Activated CD4-positive, alpha-beta T cell treated with anti-CD3 and anti-CD28 coated beads for 36 hours (primary cell): ENCODE measurements at places on chromosomes 3 and 15. TPM values are rescaled to one million over a fixed set of nuclear protein-coding genes. Genes with fewer than 3 reads are reported as not detected.

Gene ZDHHC23
- 5.1 TPM for total RNA-seq

- H3K27me3 ChIP-seq, result no peaks in the 10 kb centered on the region
- no peak overlapping the region for H3K27ac ChIP-seq
- peak; percentile 61 for DNase-seq
- no peaks in the 10 kb centered on the region for H3K4me1 ChIP-seq
- H3K4me3 ChIP-seq, result no peak overlapping the region
- no peaks in the 10 kb centered on the region for H3K36me3 ChIP-seq
These were observed 16.5 kb downstream of the SEMA3G start for GRCh38 chr3:52428151-52429005.

DNA sequence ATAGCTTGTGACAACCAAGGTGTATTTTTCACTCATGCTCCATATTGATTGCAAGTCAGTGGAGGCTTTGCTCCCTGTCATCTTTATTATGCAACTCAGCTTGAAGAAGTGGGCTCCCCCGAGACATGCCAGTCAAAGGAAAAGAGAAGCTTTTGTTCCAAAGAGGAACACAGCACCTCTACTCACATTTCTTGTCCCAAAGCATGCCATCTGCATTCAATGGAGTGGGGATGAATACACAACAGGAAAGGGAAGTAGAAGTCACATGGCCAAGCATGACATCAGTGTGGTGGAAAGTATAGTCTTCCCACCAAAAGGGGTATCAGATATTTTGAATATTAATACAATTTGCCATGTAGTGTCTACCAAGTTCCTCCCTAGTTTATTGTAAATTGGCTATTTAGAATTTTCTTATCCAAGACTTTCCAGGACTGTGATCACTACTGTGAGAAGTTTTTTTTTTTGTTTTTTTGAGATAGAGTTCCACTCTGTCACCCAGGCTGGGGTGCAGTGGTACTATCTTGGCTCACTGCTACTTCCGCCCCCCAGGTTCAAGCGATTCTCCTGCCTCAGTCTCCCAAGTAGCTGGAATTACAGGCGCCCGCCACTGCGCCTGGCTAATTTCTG lies 114.5 kb downstream of the GMPS start:
- no peaks in the 10 kb centered on the region for H3K4me1 ChIP-seq
- no peak for DNase-seq
- peaks cover 3% of the 10 kb centered on the region for H3K27me3 ChIP-seq
- no peaks in the 10 kb centered on the region for H3K36me3 ChIP-seq
- H3K4me3 ChIP-seq, result no peak overlapping the region

- H3K4me3 ChIP-seq, result peak overlapping the region; percentile 78
- H3K27ac ChIP-seq, result peak overlapping the region; percentile 98
- H3K36me3 ChIP-seq, result peaks cover 51% of the 10 kb centered on the region
- H3K4me1 ChIP-seq, result peaks cover 84% of the 10 kb centered on the region
- DNase-seq, result peak; percentile 75
These were observed 104.0 kb downstream of the KLHL25 start for GRCh38 chr15:85690561-85691231.

GRCh38 chr3:177733936-177734335 lies 536.7 kb upstream of the TBL1XR1 start:
- H3K4me1 ChIP-seq, result peaks cover 2% of the 10 kb centered on the region
- no peaks in the 10 kb centered on the region for H3K36me3 ChIP-seq
- H3K4me3 ChIP-seq, result no peak overlapping the region
- DNase-seq, result no peak

DNA sequence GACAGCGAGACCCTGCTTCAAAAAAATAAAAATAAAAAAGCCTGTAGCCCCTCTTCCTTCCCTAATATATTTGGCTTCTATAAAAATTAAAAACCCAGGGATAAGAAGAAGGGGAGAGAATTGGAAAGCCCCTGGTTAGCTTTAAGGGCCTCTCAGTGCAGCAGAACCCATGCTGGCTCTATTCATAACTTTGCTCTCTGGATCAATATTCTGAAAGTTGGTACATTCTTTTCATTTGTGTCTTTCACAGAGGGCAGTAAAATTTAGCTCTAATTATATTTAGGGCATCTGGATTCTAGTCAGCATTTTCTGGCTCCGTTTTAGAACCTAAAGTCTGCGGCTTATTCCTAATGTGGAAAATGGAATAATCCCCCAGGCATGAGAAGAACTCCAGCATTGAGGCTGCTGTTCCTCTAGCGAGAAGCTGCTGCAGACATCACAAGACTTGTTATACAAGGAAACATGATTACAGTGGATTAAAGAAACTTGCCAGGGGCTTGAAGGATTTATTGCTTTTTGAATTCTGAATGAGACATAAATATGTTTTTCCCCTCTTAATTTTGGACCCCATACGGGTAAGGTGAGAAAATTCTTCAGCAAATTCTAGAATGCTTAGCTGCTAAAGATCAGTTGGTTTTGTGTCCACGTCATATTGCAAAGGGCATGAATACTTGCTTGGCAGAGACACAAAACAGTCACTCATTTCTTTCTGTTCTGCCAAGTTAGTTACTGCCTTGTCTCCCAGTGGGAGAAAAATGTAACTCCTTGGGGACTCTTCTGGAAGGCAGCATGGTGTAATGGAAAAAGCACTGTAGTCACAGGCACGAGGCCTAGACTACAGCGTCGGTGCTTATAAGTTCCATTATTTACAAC lies 177.7 kb downstream of the VGLL4 start:
- H3K27ac ChIP-seq, result no peak overlapping the region
- H3K4me3 ChIP-seq, result no peak overlapping the region
- H3K36me3 ChIP-seq, result peaks cover 9% of the 10 kb centered on the region
- no peak for DNase-seq
- H3K27me3 ChIP-seq, result no peaks in the 10 kb centered on the region
